T-helper 17 cell (primary cell): ENCODE measurements at places on chromosomes 1 and 21.
A peak's percentile ranks its signal among the peaks of the same experiment; 100 is the strongest.

- no peak for DNase-seq
Measured at GRCh38 chr1:79041666-79042065, 35.1 kb upstream of the ADGRL4 start.

GRCh38 chr1:111089638-111090037, 50.3 kb downstream of the DRAM2 start:
- DNase-seq: no peak

DNA sequence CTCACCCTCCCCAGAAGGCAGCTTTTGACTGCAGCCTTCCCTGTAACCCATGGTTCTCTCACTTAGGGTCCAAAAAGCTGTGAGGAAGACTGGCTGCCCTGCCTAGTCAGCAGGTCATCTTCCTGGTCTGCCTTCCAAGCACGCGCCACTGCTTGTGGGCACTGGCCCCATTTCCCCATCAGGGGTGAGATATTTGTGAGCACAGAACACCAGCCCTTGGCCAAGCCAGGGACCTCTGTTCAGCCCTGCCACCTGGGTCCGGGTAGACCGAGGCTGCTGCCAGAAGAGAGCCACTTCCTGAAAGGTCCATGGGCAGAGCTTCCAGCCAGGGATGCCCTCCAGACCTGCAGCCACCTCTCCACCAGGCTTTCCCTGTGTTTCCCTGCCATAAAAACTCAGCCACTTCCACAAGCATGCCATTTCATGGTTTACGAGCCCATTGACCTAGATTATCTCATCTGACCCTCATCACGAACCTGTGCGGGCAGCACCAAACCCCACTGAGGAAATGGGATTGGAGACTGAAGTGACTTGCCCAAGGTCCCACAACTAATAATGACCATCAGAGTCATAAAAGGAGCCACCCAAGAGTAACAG, 40.5 kb downstream of the GLIS1 start:
- DNase-seq: no peak

- DNase-seq: no peak
Measured at GRCh38 chr21:35586305-35586704, 474.0 kb downstream of the SETD4 start.

- DNase-seq: no peak
Measured at GRCh38 chr1:164087906-164088453, 471.0 kb upstream of the PBX1 start.

- DNase-seq: no peak
Measured at GRCh38 chr1:6241887-6242740, 1.9 kb upstream of the HES3 start.

DNA sequence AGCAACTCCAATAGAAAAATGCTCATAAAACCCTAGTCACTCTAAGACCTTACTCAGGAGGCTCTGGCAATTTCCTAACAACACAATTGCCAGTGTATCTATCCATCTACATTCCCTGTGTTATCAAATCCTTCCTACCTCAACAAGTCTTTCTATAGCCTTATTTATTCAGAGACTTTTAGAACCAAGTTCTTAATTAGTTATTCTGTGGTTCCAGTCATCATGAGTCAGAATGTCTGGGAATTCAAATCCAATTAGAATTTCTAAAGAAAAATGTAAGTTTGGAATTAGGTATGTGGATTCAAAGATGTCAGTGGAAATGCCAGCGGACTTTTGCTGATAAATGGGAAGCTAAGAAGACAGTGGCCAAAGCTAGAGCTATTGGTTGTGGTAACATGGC, 302.6 kb upstream of the C1orf87 start:
- DNase-seq: no peak

GRCh38 chr1:214427871-214428277, 123.5 kb downstream of the PTPN14 start:
- peak; percentile 8 for DNase-seq

DNA sequence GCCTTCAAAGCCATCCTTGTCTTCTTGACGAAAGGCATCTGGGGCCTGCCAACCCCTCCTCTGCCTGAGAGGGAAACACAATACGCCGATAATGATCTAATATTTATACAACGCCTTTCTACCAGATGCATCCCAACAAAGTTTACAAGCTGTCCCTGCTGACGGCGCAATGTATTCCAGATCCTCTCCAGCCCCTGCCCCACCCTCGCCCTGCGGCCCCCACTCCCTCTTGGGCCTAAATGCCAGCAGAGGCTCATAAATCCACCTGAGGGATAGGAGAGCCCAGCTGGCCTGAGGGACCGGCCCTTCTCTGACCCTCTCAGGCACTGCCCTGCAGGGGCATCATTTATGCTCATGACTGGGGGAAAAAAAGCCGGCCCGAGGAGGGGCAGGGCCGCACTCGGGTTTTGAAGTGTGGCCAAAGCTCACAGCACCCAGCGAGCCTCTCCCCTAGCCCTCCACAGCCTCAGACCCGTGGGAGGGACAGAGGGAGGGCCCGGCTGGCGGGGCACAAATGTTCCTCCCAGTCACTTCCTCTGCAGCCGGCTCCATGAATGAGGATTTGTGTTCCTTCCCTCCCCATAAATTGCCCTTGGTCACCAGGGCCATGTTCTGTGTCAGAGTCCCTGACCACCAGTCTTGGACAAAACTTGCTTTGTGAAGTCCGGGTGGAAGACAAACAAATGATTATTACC, 140.3 kb downstream of the FOXD2 start:
- no peak for DNase-seq

DNA sequence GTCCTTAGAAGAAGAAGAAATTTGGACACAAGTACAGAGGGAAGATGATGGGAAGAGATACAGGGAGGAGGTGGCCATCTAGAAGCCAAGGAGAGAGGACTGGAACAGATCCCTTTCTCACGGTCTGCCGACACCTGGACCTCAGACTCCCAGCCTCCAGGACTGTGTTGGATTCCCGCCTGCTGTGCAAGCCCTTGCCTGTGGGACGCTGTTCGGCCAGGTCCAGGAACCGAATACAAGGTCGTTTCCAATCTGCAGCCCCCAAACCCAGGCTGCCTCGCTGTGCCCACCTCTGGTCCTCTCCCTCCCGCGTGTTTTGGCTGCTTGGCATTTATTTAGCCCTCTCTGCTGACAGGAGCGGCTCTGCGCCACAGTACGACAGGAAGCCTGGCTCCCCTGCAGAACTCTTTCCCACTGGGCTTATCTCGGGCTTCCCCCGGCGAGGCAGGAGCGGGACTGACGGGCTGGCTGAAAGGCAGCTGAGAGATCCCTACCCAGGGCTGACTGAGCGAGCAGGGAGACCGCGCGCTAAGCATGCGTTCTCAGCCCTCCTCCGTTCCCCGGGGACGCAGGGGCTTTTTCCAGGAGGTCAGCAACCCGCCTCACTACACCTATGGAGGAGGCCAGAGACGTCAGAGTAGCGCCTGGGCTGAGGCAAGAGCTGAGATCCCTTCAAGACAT, 238.4 kb downstream of the TNR start:
- no peak for DNase-seq

GRCh38 chr1:216779686-216780085, 56.5 kb upstream of the ESRRG start:
- DNase-seq: no peak

GRCh38 chr1:241299347-241299746, 57.7 kb downstream of the RGS7 start:
- DNase-seq: no peak

- DNase-seq: no peak
Measured at GRCh38 chr1:30372792-30373433, 350.5 kb downstream of the MATN1 start.

- no peak for DNase-seq
Measured at GRCh38 chr21:44414291-44415072, 40.8 kb upstream of the LRRC3 start.

DNA sequence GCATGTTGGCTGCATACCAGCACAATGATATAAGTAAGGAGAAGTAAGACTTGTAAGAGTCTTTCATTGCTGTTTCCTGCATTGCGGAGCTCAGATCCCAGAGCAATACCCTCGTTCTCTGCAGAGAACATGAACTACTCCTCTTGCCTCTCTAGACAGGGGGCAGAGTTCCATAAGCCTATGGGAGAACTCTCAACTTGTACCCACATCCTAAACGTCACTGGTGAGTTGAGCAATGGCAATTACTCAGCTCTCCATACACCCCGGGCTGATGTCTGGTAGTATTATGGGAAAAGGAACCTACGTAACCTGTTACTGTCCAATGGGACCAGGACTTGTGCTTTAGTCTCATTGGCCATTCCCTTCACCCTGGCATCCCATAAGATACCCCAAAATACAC, 27.3 kb upstream of the ZNF496 start:
- DNase-seq: no peak

DNA sequence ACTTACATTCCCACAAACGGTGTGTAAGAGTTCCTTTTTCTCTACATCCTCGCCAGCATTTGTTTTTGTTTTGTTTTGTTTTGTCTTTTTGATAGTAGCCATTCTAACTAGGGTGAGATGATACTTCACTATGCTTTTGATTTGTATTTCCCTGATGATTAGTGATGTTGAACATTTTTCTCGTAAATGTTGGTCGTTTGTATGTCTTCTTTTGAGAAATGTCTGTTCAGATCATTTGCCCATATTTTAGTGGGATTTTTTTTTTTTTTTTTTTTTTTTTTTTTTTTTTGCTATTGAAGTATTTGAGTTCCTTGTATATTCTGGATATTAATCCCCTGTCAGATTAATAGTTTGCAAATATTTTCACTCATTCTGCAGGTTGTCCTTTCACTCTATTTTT, 19.2 kb upstream of the GPR161 start:
- DNase-seq: no peak

- no peak for DNase-seq
Measured at GRCh38 chr1:225813214-225813964, 3.5 kb downstream of the EPHX1 start.

DNA sequence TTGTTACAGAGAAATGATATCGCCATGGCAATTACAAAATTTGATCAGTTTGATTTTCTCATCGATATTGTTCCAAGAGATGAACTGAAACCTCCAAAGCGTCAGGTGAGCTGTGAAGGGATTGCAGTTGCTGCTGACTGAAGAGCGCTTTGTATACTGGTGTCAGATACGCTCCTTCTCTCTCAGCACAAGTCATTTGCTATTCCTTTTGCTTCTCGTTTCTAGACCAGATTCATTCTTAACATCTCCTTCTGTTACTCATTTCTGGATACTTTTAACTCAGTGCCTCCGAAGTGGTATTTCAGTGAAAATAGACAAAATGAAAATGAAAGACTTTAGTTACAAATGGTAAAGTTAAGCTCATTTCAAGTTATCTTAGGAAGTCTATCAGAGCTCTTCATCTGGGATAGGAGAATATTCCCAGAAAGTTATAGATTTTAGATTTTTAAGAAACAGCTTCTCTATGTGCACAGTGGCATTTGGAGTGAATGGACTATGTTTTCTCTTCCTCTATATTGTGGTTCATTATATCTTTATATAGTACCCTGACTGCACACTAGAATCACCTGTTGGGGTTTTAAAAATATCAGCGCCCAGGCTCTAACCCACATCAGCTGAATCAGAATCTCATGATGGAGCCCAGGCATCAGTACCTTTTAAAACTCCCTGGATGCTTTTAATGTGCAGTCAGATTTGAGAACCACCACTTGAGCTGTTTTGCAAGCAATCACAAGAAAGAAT, 30.3 kb upstream of the KCNQ4 start:
- no peak for DNase-seq

- DNase-seq: no peak
Measured at GRCh38 chr21:21029164-21029563, 31.0 kb downstream of the NCAM2 start.

DNA sequence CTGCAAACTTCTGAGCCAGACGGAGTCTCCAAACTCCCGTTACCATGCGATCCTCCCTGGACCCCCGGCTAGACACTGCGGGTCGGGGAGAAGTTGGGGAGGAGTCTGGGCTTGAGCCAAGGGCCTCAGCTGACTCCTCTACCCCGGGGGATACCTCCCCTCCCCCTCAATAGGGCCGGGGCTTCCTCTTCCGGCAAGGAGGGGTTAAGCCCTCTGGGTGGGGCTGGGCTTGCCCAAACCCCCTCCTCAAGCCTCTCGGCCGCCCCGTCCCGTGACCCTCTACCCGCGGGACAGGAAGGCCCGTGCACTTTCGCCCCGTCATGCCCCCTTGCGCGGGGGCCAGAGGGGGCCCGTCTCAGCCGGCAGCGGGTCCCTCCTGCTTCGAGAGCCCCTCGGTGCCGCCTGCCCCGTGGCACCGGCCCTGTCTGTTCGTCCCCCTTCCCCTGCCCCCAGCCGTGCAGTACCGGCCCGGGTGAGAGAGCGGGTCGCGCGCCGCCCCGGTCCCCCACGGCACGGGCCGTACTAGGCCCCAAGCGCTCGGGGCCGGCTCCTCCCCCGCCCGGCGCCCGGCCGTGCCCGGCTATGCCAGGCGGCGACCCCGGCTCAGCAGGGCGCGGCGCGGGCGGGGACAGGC, 652 bp downstream of the ARL8A start:
- no peak for DNase-seq

GRCh38 chr1:119010201-119010600, 22.1 kb upstream of the TBX15 start:
- no peak for DNase-seq

DNA sequence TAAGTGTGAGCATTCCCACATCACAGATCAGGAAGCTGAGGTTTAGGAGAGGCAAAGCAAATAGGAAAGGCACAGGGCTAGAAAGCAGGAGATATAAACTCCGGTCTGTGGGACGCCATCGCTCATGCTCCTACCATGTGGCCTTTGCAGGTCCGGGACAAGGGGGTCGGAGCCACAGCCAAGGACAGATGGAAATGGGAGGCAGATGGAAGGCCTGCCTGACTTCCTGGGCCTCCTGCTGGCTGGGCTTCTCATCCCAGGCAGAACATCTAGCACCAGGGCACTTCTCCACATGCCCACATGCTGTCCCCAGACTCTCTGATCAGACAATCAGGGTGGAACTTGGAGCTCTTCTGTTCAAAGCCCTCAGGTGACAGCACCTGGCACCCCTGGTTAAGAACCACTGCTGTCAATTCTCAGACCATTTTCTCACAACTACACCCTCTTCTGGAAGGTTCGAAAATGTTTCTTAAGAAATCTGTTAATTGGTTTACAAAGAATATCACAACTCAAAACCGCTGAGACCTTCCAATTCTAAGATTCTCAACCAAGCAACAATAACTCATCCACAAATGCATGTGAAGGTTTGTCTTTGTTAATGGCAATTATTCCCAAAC, 173.3 kb upstream of the EDN2 start:
- no peak for DNase-seq

DNA sequence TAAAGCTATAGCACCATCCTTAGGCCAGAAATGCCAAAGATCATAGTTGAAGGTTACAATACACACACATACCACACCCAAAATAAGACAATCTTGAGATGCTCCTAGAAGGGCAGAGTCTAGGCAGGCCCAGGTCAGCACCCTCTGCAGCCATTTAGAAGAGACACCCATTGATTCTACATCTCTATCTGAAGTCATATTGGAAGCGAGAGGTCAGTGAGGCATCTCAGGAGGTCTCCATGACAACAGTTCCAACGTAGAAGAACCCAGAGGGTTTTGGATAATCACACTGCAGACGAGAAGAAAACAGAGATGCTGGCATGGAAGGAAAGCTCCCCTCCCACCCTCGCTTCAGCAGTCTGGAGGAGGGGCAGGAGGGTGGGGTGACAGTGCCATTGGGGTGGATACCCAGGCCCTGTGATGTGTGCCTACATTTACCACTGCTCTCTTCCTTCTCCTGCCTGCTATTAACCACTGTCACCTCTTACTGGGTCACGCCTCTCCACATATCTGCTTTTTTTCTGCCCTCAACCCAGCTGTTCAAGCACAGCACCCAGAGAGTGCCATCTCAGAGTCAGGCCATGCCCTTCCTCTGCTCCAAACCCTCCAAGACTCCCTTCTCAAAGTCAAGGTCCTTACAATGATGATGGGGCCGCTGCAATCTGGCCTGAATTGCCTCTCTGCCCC, 6.2 kb downstream of the TMCO4 start:
- DNase-seq: no peak
